ENCODE measurements at places on chromosomes 2 and 18. TPM values are rescaled to one million over a fixed set of nuclear protein-coding genes. Genes with fewer than 3 reads are reported as not detected.

DNA sequence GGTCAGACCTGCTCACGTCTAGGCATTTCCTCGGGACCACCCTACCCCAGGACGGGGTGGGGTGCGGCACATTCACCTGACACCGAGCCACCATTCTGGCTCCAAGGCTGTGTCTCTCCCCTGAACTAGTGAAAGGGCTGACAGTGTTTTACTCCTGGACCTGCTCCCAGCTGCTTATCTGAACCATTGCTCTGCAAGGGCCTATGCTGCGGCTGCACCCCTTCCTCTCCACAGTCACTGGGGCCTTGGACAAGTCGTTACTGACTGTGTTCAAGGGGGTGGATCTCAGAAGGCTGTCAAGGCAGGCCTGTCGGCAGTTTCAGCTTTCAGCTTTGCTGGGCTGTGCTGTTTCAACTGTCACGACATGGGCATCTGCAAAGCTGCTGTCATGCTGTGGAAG lies 11.7 kb downstream of the CREG2 start:
- DNase-seq, result no peak

DNA sequence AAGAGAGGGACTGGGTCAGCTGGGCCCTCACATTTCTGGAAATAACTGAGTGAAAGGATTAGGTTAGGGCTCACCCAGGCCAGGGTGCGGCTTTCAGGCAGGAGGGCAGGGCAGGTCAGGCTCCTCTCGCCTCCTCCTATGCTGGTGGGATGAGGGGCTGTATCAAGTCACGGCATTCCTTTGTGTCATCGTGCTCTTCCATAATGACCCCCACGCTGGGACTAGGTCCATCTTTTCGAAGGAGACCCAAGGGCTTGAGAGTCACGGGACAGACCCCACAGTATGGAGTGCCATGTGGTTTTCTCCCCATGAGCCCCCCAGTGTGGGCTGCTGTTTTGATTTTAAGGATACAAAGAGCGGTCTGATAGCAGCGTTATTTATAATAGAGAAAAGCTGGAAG lies 137.8 kb upstream of the COPS8 start:
- DNase-seq, result no peak

DNA sequence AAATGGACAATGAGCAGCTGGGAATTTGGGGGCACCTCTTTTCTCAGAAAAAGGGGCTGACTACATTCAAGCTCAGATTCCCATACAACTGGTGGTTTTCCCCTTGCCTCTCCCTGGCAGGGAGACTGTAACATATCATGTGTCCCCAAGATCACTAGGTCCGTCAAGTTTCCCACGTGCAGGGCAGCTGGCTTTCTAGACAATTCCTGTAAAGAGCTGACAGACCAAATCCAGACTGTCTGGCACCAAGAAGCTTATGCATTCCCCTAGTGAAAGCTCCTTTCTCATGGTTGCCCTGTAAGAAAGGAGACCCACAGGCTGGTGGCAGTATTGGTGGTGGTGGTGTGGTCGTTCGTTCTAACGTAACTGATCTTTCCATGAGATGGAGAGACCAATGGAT lies 48.8 kb downstream of the THUMPD2 start:
- DNase-seq, result no peak

GRCh38 chr18:63004466-63005089 lies 289.2 kb downstream of the PHLPP1 start:
- DNase-seq, result no peak

- DNase-seq, result no peak
These were observed 71.9 kb upstream of the LYPD6 start for GRCh38 chr2:149258531-149258930.

GRCh38 chr18:57372444-57372843 lies 20.1 kb downstream of the ST8SIA3 start:
- no peak for DNase-seq

DNA sequence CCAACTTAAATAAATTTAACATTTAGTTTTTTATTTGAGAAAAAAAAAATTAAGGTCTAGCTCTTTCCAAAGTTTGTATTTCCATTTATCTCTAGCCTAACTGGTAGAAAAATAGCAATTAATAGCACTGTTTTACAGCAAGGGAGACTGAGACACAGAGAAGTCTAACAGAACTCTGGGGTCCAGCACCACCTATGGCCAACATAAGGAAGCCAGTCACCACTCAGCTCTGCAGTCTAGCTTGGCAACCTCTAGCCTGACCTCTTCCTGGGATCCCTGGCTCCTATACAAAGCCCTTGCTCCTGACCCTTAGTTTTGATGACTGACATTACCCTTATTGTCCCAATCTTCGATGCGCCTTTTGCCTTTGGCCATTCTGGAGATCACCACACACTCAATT lies 114.1 kb upstream of the TLK1 start:
- DNase-seq, result no peak

DNA sequence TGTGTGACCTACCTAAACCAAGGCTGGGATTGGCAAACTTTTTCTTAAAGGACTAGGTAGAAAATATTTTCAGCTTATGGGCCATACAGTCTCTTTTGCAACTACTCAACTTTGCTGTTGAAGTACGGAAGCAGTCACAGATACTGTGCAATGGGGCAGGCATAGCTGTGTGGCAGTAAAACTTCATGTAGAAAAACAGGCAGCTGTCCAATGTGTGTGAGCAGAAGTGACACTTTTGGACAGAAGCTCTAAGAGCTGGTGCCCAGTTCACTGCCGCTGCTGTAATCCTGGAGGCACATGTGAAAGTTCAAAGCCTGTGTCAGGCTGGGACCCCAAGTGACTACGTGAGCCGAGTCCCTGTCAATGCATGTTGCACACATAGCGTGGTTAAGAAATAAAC lies 46.7 kb downstream of the MAPK4 start:
- no peak for DNase-seq

Gene CFAP65
- not detected for total RNA-seq

Gene CRYBA2
- total RNA-seq, result not detected
